ENCODE measurements at places on chromosomes 4 and X.

DNA sequence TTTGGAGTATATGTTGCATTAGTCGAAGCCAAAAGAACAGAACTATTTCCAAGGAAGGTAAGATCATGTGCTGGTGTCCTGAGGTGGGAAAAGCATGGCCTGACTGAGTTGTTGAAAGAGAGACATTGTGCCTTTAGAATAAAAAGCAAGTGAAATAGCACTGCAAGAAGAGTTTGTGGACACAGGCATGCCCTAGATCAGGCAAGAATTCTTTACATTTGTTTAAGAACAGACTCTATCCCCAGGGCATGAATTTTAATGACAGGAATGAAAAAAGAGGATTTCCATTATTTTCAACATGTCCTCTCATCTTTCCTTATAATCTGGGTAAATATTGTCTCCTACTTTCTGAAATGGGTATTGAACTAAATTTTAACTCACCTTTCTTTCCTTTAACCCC lies 516.2 kb upstream of the GALNT7 start:
- no peak for DNase-seq

DNA sequence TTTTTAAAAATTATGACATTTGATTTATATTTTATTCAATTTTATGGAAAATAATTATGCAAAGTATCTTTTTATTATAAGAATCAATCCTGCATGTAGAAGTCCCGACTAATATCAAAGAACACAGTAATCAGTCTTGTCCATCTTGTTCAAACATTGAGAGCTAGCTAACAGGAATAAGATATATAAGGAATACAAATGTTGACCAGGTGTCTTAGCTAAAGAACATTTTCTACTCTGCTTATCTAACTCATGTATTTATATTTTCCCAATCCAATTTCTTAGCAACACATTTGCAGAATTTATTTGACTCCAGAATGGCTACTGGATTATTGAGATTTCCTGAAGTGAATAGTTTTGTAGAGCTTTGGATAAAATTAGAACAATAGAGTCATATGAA lies 61.5 kb upstream of the NR3C2 start:
- no peak for DNase-seq

- no peak for DNase-seq
Measured at GRCh38 chrX:38837389-38837788, 36.1 kb downstream of the MID1IP1 start.

GRCh38 chrX:136310411-136310810 lies 9.6 kb downstream of the ADGRG4 start:
- no peak for DNase-seq

DNA sequence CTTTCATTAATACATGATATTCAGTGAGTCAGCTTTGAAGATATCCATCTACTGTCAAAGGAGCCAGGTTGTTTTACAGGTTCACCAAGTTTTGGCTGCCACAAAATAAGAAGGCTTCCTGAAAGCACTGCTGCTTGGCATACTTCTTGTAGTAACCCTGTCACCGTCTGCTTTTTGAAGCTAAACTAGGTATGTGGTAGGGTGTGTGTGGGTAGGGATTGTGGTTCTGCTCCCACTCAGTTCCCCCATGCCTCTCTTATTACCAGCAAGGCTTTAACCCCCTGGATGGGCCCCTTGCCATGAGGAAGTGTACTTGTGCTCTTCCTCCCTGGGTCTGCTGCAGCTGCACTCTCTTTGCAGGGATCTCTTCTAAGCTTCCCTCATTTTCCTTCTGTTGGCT lies 191.2 kb downstream of the BANK1 start:
- DNase-seq: no peak

DNA sequence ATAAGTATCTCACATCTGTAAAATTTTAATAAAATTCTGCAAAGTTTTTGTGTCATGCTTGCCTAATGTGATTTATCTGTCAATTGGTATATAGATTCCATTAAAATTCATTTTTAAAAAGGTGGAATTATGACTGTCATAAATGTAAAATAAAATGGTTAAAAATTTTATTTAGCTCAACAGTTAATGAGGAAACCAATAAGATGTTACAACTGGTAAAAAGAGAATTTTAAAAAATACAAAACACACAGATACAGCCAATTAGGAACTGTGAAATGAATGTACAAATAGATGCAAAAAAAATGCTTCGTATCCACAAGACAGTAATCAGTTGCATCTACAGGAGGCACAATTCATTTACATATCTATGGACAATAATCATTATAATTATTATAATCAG lies 297.6 kb downstream of the IL1RAPL1 start:
- DNase-seq: no peak

GRCh38 chr4:162681212-162681611 lies 485.5 kb downstream of the NAF1 start:
- DNase-seq: no peak

- peak; percentile 11 for DNase-seq
Measured at GRCh38 chr4:55386073-55386472, 9.7 kb upstream of the TMEM165 start.

DNA sequence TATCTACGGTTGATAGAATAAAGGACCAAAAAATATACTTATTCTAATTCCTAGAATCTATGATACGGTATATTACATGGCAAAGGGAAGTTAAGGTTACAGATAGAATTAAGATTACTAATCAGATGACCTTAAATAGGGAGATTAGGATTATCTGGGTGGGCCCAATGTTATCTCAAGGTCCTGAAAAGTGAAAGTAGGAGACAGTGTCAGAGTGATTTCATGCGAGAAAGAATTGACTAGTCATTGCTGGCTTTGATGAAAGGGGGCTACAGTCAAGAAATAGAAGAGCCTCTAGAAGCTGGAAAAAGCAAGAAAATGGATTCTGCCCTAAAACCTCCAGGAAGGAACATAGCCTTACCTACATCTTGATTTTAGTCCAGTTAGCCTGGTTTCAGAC lies 176.9 kb upstream of the PPP1R2C start:
- DNase-seq: no peak

- DNase-seq: no peak
Measured at GRCh38 chr4:42482516-42483327, 85.4 kb downstream of the SHISA3 start.

DNA sequence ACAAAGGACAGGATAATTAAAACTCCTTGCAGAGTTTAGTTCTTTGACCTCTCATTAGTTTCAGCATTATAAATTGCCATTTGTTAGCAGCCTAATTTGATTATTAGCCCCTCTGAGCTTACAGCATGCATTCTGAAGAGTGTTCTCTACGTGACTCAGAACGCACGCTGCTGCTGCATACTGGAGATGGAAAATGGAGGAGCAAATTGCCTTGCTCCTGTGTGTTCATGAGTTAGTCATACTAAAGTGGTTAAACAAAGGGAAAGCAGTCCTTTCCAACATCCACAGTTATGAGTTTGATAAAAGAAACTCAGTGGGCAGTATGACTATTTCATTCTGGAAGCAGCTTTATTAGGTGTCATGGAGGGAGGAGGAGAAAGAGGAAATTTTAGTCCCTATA lies 922.5 kb downstream of the RPA4 start:
- no peak for DNase-seq

DNA sequence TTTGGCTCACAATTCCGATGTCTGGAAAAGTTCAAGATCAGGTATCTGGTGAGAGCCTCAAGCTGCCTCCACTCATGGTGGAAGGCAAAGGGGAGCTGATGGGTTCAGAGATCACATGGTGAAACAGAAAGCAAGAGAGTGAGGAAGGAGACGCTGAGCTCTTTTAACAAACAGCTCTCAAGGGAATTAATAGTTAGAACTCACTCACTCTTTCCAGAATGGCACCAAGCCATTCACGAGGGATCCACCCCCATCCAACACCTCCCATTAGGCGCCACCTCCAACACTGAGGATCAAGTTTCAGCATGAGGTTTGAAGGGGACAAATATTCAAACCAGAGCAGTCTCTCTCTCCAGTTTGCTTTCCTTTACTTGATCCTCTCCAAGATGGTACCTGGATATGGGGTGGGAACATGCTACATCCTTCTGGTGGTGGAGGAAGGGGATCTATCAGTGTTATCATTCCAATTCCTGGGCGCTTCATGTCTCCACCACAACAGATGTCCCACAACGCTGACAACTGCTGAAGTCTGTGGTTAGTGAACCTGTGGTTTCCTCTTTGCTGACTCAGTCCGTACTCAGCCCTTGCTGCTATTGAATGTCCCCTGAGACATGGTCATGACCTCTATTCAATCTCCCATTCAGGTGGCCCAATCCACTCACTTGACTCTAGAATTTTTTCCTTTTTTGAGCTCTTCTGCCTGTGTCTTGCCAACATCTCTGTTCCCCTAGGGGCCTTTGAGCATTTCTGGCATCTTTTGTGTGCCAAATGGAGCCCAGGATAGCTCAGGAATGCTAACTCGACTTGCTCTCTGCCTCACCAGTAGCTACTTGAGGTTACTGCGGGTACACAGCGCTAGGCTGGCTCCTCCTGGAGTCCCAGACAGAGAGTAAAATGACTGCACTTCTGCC lies 395.2 kb downstream of the MID1IP1 start:
- peak; percentile 55 for DNase-seq

DNA sequence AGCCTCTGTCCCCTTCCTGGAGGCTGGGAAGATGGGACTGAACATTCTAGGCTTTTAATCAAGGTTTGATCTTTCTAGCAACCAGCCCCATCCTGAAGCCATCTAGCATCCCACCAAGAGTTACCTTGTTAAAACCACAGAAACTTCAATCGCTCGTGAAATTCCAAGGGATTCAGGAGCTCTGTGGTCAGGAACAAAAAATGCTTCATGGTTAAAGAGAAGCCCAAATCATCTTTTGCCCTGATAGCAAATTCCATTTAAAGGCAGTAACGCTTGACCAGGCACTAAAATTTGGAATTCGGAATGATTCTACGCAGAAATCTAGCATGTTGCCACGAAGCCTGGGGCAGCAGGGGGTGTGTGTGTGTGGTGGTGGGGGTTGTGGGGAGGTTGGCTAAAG lies 47.8 kb downstream of the CASP6 start:
- no peak for DNase-seq

GRCh38 chr4:36917413-36917812 lies 327.1 kb upstream of the NWD2 start:
- no peak for DNase-seq

- no peak for DNase-seq
Measured at GRCh38 chrX:20637351-20637750, 370.6 kb upstream of the RPS6KA3 start.

Data from activated CD4-positive, alpha-beta T cell treated with anti-CD3 and anti-CD28 coated beads, Interleukin-2, amount 10 ng/mL, durations not matched to agents 7 days and 5 days (primary cell).